NCI-H524 (cell line): ENCODE measurements at places on chromosomes 3 and 15.
A peak's percentile ranks its signal among the peaks of the same experiment; 100 is the strongest.

- no peak for DNase-seq
These were observed 8.4 kb downstream of the VWA5B2 start for GRCh38 chr3:184237807-184238206.

DNA sequence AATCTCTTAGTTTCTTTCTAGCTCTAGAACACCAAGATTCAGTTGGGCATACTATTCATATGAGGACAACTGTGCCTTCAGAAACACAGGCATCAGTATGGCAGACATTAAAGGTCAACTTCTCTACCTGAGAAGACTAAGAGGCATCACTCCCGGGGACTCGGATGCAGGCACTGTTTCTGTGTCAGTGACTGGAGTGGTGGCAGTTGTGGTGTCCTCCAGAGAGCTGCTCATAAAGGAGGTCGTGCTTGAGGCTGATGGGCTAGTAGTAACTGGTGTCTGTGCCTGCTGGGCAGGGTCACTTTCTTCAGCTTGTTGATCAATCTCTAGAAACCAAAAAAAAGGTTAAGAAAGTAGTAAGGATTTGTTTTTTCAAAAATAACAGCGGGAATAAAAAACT lies 75.2 kb downstream of the FBXL22 start:
- no peak for DNase-seq

- no peak for DNase-seq
These were observed 194.0 kb upstream of the FEZF2 start for GRCh38 chr3:62567097-62568021.

- DNase-seq = no peak
These were observed 161.8 kb upstream of the IQSEC1 start for GRCh38 chr3:13235079-13235478.

- DNase-seq = no peak
These were observed 285.3 kb downstream of the CADM2 start for GRCh38 chr3:85244091-85244490.

- no peak for DNase-seq
These were observed 18.3 kb downstream of the THBS1 start for GRCh38 chr15:39598958-39599845.

DNA sequence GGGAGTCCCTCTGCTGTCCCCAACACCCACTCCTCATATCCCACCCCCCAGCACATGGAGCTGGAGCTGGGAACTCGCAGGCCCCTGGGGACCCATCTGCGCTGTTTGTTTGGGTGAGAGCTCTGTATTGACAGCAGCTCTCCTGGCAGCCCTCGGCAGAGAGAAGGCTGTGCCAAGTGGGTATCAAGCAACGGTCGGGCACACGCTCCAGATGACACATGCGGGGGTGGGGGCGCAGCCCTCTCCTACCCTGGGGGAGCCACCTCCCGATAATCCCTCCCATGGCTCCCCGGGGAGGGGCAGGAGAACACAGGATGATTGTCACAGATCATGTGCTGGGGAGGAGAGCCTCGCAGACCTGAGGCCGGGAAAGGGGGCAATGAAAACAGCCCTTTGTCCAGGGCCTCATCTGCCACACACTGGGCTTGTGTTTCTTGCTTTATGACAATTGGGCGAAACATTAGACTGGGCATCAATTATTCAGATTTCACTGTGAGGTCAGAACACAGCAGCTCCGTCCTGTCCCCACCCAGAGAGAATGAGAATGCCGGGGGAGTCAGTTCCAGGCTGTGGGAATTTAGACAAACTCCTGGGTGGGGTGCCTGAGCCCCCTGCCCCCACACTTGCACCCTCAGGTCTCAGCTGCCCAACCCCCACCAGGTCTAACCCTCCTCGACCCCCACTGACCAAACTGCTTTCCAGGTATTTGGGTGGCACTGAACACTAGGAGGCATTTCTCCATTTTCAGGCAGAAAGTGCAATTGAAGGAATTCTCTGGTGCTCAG lies 46.4 kb upstream of the KLF13 start:
- DNase-seq = peak; percentile 100

DNA sequence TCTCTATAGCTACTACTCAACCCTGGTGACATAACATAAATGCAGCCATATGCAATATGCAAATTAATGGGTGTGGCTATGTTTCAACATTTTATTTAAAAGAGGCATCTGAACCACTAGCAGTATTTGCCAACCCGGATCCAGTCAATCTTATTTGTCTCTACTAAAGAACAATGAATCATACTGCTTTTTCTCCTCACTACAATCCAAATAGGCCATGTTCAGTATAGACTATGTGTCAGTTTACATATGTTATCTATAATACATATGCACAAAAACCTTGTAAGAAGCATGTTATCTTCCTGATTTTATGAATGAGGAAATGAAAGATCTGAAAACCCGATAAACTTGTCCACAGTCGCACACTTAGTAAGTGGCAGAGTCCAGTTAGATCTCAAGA lies 125.7 kb downstream of the STAG1 start:
- no peak for DNase-seq

- no peak for DNase-seq
These were observed 1.1 kb upstream of the ECT2 start for GRCh38 chr3:172749230-172749965.

GRCh38 chr3:144677103-144677502 lies 705.5 kb downstream of the DIPK2A start:
- DNase-seq = no peak

- DNase-seq = no peak
These were observed 42.5 kb upstream of the SPTSSB start for GRCh38 chr3:161413855-161414210.

DNA sequence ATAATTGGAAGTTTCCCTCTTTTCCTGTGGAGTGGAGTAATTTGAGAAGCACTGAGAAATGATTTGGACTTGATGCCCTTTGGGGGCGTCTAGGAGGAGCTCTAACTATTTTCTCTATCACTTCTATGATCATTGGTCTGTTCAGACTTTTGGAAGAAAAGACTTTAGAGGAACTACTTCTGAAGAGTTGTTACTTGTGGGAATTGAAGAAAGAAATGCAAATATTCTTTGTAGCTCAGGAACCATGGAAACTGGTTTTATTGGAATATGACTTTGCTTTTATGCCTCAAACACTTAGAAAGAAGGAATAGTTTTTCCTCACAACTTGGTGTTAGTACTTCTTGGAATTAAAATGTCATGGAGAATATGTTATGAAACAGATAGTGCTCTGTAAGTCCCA lies 122.0 kb upstream of the ALDH1A3 start:
- no peak for DNase-seq

GRCh38 chr3:197132916-197133530 lies 103.4 kb upstream of the MELTF start:
- DNase-seq = no peak

GRCh38 chr3:73451301-73451944 lies 173.3 kb downstream of the PDZRN3 start:
- no peak for DNase-seq
